Thymus (tissue), 14 donors: ENCODE measurements at places on chromosomes 7 and 10. TPM values are rescaled to one million over a fixed set of nuclear protein-coding genes. Genes with fewer than 3 reads are reported as not detected.

DNA sequence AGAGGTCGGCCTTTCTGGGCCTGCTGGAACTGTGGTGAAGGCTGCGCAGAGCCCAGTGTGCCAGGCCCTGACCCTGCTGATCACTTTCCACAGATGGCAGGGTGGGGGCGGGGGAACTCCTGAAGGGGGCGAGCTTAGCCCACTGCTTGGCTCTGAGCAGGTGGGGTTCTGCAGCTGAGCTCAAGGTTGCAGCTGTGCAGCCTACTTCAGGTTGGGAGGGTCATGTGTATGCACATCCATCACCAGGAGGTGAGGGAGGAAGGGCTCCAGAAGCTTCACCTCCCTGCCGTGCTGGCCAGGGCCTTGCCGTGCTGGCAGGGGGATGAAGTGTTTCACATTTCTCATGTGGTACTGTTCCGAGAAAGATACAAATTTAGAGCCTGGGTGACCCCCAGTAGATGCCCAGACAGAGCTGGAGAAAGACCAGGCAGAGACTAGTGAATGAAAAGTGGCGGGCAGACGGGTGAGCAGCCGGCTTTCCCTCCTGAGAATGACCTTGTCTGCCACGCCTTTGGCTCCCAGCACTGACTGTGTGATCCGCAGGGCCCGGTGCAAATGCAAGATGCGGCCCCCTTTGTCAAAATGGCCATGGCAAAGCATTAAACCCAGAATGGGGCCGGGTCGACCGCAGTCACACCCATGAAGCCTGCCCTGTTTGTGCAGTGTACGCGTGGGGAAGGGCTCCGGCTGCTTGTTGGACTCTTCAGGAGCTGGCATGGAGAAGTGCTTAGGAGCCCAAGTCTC lies 25.2 kb downstream of the FAM241B start:
- no peak for DNase-seq

DNA sequence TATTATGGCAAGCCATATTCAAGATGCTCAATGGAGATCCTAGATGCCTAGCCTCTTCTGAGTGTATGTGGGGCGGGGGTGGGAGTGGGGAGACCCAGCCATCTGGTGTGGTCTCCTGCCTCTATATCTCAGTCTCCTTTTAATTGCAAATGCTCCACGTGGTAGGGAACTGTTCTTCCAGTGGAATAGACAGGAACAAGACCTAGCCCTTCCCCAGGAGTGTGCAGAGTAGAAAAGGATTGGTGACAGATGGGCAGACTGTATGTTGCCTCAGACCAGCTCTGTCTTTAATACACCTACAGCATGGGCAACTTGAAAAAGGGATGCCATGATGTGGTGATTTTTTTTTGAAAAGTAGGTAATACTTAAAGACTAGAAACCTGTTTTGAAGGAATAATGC lies 12.6 kb downstream of the CYP3A5 start:
- no peak for DNase-seq

DNA sequence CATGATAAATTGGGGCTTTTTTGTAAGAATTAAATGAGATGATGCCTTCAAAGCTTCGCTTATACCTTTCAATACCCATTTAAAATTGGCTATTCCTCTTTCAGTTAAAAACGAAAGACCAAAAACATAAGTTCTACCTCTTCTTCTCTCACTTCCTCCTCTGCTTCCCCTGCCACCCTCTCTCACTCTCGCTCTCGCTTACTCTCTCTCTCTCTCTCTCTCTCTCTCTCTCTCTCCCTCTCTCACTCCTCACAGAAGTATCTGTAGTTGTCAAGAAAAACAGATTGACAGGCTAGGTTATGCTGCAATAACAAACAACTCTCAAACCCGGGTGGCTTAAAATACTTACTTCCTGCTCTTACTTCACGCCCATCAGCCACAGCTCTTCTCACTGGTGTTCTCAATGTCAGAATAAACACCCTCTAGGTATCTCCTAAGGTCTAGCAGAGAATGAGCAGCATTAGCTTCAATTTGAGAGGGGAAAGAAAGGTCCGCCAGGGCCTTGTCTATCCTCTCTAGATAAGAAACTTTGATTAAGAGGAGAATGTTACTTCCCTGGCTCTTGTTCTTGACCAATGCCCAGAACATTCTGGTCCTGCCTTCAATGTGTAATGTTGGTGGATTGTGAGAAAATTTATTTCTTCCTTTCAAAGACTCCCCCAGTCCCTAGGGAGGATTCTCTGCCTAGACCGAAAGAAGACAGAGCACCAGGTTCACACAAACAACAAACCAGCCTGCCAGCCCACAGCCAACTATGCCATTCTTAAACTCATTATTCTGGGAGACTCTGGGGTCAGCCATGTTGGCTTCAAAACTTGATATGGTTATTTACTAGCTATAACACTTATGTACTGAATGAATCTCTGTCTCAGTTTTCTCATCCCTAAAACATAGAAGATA lies 1028.7 kb downstream of the XPNPEP1 start:
- DNase-seq = no peak

The SDK1 gene
- 3.2 TPM for total RNA-seq

GRCh38 chr7:3279147-3279818 lies 21.8 kb upstream of the SDK1 start:
- DNase-seq = no peak

DNA sequence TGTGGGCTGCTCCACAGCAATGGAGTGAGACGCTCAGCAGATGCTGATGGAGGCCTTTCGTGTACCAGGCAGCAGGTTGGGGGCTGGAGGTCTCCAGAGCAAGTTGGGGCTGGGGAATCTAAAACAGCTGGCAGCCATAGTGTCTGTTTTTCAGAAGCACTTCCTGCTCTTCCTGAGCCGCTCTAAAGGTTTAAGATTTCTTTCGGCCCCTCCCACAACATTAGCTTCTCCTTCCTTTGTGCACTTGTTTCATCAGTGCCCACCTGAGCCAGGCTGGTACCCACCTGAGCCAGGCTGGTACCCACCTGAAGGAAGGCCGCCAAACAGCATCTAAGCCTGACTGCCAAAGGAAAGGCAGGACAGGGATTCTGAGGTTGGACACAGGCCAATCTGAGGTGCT lies 18.4 kb upstream of the WAPL start:
- no peak for DNase-seq

- no peak for DNase-seq
Observed at GRCh38 chr10:100100651-100101184, 19.0 kb upstream of the CPN1 start.

DNA sequence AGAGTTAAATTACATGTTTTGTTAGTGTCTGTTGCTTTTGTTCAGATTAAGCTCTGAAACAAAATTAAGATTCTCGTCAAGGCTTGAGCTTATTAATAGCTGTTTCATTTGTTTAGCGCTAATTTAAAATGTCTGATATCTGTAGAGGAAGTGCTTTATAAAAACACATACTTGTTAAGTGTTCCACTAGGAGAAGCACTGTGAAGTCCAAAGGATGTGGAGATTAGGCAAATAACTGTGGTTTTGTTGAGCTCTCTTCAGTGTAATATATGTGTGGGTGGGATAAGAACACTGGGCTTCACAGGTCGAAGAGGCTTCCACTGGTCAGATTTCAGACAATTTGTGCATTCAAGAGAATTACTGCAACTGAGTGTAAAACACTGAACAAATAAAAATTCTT lies 242.0 kb downstream of the AUTS2 start:
- no peak for DNase-seq

- DNase-seq = peak; percentile 87
Observed at GRCh38 chr10:11178606-11179515, 161.2 kb downstream of the CELF2 start.

The CELF2 gene
- total RNA-seq = 42.4 TPM

The ANKRD2 gene
- total RNA-seq = 0.05 TPM

DNA sequence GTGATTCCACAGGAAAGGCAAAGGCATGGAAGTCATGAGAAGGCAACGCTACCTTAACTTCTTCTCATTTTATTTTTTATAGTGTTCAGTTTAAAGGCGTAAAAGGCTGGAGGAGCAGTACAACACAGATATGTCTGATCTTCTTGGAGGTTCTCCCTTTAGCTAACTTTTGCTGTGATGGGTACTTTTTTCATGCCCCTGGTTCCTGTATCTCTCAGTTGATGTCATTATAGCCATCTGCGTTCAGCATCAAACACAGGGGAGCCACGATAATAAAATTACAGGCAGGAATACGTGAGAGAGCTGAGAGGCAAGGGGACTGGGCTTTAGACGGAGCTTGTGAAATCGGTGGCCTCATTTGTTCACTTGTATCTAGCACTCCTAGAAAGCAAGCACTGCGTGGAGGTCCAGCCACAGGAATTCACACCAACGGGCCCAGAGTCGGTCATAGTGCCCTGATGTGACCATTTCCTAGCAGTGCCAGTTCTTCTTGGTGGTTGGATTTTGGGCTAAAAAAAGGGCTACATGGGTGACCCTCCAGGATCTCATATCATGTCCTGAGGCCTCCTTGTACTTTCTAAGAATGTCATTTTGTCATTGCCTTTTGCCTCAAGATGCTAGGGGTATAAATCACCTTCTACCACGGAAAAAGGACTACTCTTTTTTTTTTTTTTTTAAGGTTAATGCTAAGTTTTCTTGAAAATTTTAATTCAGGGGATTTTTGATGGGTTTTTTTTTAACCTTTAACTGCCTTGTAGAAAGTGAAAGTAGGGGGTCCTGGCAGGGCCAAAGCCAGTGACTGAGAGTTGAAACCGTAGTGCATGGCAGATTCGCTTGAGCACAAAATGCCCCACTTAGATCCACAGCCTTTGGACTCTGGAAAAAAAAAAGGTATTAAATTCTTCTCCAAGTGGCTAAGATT lies 191.5 kb downstream of the CELF2 start:
- peak; percentile 65 for DNase-seq

The EFCAB10 gene
- total RNA-seq = 0.14 TPM

DNA sequence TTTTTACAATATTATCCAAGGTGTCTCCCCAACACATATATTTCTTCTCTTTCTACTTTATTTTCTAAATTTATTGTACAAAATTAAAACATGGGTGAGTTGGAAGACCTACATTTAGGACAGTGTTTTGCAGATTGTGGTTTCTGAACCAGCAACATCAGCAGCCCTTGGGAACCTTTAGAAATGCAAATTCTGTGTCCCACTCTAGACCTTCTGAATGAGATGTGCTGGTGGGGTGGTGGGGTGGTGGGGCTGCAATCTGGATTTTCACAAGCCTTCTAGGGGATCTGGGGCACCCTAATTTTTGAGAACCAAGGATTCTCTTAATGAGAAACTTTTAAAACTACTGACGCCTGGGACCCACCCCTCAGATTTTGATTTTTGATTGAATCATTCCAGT lies 7.4 kb upstream of the PAPSS2 start:
- DNase-seq = no peak

GRCh38 chr7:84949067-84949466 lies 237.8 kb downstream of the SEMA3D start:
- DNase-seq = no peak

The ICA1 gene
- total RNA-seq = 6.3 TPM

- no peak for DNase-seq
Observed at GRCh38 chr7:63008366-63008765, 990.3 kb upstream of the ZNF722 start.

DNA sequence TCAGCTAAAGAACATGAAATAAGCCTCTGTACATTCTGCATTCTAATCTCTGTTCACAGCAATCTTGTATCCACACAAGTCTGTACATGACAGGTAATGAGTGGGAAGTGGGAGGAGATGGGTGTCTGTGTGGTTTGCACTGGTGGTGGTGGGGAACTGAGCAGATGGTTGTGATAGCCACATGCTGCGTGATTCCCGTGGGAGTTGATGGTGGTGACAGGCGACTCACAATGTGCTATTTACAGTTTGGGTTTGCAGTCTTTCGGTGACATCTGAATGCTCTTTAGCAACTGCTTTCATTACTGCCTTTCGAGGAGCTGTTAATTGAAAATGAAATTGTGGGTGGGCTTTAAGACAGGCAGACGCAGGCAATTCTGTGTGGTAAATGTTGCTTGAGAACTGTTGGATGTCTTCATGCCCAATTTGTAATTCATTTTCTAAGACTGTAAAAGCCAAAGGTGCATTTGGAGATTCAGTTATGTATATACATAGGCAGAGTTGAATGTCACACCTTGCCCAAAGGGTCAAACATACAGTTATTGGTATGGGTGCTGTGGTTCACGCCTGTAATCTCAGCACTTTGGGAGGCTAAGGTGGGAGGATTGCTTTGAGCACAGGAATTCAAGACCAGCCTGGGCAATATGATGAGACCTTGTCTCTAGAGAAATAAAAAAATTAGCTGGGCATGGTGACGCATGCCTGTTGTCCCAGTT lies 308.2 kb downstream of the AUTS2 start:
- no peak for DNase-seq

DNA sequence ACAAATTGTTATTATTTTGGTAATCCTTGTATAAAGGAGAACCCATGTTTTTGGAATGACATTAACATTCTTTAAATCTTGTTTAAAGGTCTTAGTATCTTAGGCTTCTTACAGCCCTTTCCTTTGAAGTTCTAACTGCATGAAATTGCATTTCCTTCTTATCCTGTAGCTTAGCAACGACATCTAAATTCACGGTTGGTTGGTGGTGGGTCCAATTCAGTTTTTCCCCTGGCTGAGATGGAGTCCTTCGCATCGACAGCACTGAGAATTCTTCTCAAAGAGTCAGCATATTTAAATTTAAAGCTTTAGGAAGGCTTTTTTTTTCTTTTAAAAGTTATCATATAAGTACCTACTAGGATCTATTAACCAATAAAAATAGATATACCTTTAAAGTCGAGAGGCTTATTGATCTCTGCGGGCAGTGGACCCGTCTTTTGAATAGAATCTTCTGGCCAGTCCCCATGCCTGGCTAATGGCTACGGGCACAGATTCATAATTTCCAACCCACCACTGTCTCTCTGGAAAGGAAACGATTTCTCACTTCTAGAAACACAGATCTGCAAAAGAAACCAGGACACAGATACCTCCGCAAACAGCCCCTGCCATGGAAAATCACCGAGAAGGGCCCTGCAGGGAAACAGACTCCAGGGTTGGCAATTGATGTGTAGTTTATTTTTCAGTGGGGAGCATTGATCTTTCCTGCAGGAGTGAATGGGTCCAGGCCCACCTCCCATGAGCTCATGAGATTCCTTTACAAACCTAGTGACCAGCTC lies 63.4 kb downstream of the RAMP3 start:
- DNase-seq = no peak

DNA sequence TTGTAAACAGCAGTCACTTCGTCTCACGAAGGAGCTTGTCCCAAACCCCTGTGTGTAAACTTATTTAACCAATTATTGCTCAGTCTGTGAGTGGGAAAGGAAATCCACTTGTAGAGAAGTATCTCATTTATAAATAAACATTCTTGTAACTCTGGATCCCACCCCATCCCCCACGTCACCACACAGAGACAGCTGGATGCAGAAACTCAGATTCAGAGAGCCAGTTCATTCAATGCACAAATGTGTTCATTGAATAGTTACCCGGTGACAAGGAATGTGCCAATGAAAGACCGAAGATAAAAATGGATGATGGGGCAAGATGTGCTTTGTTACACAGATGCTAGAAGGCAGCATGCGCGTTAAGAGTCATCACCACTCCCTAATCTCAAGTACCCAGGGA lies 8.3 kb upstream of the OCM start:
- DNase-seq = no peak

GRCh38 chr10:8013006-8013405 lies 41.5 kb upstream of the GATA3 start:
- no peak for DNase-seq

The MAGI2 gene
- 0.42 TPM for total RNA-seq

The TBX20 gene
- total RNA-seq = 0.09 TPM

GRCh38 chr7:158623241-158623640 lies 35.6 kb upstream of the PTPRN2 start:
- no peak for DNase-seq
